ENCODE measurements at places on chromosomes 3 and 15.

DNA sequence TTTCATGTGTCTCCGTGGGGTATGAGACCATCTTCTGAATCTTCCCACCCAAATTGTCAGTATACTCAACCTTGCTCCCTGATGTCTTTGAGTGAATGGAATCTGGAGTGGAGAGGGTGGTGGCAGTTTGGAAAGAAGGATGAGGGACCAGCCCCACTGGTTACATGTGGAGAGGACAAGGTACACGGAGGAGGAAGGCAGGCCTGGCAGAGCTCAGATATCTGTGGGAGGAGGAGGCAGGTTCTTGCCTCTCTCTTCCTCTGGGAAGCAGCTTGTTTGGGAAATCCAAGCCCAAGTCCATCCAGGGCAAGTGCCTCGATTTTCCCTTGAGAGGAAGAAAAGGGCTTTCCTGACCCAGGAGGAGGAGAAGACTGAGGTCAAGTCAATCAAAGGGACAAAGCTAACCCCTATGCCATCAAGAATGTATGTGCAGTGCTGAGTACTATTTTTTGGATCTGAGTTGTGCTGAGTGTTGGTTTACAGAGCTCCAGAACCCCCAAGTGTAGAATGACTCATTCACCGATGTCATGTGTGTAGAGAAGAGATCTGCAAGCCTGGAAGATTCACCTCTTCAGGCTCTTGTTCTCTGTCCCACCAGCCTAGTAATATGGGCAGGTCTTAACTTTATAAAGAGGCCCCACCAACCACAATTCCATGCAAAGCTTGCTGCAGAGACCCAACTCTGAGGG lies 19.8 kb upstream of the LOXL1 start:
- DNase-seq, result no peak

- DNase-seq, result no peak
These were observed 8.7 kb downstream of the GAP43 start for GRCh38 chr3:115632026-115632425.

GRCh38 chr15:70345251-70346019 lies 247.7 kb upstream of the TLE3 start:
- DNase-seq, result no peak

DNA sequence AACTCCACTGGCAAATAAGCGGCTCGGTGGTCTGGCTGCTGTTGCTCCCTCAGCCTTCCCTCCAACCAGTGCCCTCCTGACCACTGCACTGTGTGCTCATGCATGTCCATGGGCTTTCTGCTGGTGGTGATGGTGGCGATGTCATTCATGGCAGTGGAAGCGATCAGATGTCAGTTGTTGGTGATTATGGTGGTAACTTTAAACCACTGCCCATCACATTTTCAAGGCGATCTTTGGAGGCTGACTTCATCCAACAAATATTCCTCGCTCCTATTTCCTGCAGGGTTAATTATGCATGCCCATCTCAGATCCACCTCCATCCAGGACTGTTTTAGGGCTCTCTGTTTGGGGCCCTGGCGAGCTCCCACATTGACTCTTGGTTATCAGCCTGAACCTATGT lies 13.4 kb upstream of the HCN4 start:
- DNase-seq, result peak; percentile 7

- DNase-seq, result no peak
These were observed 36.2 kb upstream of the TICRR start for GRCh38 chr15:89539027-89539426.

GRCh38 chr3:128385080-128385832 lies 81.4 kb downstream of the DNAJB8 start:
- DNase-seq, result no peak

DNA sequence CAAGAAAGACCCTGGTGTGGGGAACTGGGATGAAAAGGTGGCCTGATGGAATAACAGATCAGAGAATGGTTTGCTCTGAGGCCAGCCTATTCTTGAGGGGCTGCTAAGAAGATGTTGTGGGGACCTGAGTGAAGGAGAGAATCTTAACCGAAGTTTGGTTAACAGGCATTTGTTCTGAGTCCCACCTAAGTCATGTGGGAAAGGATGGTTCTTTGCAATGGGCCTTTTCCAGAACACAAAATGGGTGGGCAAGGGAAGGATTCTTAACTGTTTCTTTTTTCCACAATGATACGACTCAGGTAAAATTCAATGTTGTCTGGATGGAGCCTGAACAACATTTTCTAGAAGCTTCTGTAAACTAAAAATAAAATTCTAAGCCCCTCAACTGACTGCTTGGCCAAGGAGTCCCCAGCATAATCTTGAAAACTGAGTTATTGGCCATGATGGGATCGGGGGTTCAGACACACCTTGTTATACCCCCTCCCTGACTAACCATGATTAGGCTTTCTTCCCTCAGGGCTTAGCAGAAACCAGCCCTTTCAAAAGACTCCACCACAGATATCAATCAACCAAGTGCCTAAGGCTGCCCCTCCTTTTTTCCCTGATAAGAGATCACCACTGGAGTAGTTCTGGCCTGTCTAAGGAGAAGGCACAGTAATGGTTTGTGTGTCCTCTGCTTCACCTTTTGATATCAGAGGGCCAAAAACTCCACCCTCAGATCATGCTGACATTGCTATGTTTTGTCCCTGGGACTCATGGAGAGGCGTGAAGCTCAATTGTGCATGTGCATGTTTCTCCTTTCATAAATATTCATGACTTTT lies 30.1 kb downstream of the SCN11A start:
- DNase-seq, result no peak

DNA sequence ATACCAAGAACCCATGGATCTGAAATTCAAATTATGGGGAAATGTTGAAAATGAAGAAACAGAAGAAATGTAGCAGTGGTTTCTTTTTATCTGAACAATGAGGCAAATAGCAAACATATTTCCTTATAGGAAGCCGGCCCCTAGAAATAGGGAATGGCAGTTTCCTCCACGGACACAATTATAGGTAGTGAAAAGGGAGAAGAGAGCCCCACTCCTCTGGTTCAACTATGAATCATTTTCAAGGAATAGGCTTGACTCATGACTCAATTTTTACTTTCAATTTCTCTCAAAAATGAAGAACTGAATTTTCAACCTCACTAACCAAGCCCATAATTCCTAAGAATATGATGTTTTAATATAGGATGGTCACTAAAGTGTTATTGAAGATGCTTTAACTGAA lies 243.1 kb downstream of the MECOM start:
- no peak for DNase-seq

GRCh38 chr3:70527026-70527425 lies 214.6 kb upstream of the MDFIC2 start:
- no peak for DNase-seq

- DNase-seq, result no peak
These were observed 89.9 kb upstream of the MEF2A start for GRCh38 chr15:99475754-99476412.

DNA sequence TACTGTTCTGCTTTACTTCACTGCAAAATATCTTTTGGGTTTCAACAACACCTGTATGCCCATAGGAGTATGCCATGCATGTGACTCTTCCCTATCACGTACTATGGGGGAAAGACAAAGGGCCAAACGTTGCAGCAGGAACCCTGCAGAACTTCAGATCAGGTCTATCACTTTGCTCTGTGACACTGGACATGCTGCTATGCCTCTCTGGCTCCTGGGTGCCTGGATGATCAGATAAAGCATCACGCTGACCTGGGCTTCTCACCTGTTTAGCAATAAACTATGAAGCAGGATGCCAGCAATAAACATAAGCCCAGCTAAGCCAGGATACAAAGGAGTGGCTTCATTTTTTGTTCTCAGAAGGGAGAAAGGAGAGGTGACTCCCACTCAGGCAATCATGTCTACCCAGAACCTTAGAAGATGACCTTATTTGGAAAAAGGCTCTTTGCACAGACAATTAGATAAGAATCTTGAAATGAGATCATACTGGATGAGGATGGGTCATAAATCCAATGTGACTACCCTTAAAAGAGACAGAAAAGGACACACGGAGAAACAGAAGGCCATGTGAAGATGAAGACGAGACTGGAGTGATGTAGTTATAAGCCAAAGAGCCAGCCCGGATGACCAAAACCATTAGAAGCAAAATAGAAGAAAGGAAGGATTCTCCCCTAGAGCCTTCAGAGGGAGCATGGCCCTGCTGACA lies 19.3 kb downstream of the POMGNT2 start:
- peak; percentile 11 for DNase-seq

DNA sequence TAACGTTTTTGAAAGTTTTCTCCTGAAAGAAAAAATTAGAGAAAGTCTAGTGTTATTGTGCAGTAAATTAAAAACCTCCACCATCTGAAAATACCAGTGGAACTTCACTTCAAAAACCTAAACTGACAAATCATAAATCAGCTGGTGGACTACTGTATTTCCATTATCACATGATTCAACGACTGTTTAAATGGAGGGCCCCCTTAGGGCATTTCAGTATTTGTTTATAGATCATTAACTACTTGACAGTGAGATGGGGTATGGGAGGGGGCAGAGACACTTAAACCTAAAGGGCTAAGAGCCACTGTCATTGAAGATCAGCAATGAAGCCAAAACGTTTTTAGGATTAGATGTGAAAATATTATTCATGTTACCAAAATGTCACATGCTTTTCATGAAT lies 8.8 kb upstream of the C15orf61 start:
- DNase-seq, result no peak

Measured in RCC 7860 (cell line).